ENCODE measurements at places on chromosomes 2 and 18. TPM values are rescaled to one million over a fixed set of nuclear protein-coding genes. Genes with fewer than 3 reads are reported as not detected.

DNA sequence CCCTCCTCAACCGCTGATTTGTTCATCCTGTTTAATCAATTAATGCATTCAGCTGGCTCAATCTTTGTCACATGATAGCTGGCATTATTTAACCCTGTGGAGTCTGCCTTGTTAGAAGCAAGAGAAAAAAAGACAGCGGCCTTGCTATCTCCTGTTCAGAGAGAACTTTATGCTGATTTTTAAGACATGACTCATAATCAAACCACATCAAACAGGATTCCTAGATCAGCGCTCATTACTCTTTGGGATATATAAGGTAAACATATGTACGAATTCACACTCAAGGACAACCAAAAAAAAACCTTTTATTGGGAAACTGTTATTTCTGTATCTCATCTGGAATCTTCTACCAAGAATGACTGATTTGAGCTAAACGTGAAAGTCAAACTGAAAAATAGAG is 195.1 kb downstream of the C1D start:
- DNase-seq: no peak

- no peak for DNase-seq
Observed at GRCh38 chr2:14533131-14533757, 99.3 kb upstream of the LRATD1 start.

DNA sequence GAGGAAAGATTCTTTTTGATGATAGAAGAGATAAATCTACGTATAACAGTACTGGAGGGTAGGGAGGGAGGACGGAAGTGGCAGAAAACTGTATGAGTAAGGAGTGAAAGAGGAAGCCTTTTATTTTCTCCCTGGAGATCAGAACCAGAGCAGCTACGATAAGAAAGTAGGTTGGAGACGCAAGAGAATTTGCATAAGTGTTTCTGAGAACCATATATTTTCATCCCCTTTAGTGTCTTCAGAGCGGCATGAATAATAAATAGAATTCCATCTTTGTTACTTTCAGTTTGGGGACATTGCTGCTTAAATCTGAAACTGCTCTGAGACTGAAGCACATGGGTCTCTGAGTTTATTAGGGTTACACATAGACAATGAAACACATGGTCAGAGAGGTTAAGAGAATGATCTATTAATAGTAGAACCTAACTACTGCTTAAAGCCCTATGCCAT is 230.2 kb upstream of the TNP1 start:
- no peak for DNase-seq

GRCh38 chr2:159776321-159776720 is 21.7 kb downstream of the CD302 start:
- no peak for DNase-seq

Gene GALR1
- not detected for total RNA-seq

Gene DPY30
- 141 TPM for total RNA-seq

Gene GAL3ST2
- not detected for total RNA-seq

Gene ASPRV1
- 1.2 TPM for total RNA-seq

All from Daoy (cell line).